HEK293T (cell line): ENCODE measurements at places on chromosomes 5 and 9.

- DNase-seq = peak; percentile 27
Observed at GRCh38 chr9:19623941-19624340, 164.9 kb downstream of the SLC24A2 start.

DNA sequence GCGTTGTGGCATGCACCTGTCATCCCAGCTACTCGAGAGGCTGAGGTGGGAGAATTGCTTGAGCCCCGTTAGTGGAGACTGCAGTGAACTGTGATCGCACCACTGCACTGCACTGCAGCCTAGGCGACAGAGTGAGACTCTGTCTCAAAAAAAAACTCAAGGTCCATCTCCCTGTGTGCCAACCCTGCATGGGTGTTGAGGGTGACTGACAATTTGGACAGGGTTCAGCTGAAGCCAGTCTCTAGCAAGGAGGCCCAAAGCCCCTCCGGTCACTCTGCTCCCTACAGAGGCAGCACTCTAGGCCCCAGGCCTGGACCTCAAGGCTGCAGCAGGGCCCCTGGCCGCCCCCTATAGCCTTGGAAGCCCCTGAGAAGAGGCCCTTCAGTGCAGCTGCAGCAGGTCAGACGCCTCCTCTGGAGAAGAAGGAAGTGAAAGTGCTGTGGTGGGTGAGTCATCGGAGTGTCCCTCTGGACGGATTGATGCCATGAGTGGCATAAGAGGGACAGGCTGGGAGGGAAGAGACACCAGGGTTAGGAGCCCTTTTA, 39.2 kb upstream of the NEK6 start:
- no peak for DNase-seq

DNA sequence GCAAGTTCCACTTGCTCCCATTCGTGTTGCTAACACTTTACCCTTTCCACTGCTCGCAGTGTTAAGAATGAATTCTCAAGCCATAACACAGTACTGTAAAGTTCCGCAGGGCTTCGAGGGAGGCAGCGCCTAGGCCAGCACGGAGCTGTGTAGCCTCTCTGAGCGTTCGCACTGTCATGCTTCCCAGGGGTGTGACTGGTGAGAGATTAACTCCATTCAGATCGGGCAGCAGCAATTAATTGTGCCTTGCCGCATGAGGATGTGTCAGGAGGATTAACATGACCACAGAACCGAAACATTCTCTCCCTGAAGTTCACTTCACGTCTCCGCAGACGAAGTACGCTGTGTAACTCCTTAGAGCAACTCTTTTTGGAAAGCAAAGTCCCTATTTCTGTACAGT, 23.2 kb downstream of the ZBTB34 start:
- no peak for DNase-seq

DNA sequence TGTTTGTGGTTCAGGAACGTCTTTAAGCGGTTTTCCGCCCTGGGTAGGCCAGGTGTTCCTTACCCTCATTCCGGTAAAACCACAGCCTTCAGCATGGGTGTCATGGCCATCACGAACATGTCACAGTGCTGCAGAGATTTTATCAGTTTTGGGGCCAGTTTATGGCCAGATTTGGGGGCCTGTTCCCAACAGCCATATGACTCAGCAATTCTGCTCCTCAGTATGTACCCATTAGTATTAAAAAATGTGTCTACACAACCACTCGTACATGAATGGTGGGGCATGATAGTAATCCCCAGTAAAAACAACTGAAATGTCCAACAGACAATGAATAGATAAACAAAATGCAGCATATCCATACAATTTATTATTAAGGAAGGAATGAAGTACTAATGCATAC, 51.9 kb upstream of the TTC23L start:
- DNase-seq = no peak

GRCh38 chr5:141763541-141763940, 81.5 kb upstream of the ARAP3 start:
- no peak for DNase-seq

DNA sequence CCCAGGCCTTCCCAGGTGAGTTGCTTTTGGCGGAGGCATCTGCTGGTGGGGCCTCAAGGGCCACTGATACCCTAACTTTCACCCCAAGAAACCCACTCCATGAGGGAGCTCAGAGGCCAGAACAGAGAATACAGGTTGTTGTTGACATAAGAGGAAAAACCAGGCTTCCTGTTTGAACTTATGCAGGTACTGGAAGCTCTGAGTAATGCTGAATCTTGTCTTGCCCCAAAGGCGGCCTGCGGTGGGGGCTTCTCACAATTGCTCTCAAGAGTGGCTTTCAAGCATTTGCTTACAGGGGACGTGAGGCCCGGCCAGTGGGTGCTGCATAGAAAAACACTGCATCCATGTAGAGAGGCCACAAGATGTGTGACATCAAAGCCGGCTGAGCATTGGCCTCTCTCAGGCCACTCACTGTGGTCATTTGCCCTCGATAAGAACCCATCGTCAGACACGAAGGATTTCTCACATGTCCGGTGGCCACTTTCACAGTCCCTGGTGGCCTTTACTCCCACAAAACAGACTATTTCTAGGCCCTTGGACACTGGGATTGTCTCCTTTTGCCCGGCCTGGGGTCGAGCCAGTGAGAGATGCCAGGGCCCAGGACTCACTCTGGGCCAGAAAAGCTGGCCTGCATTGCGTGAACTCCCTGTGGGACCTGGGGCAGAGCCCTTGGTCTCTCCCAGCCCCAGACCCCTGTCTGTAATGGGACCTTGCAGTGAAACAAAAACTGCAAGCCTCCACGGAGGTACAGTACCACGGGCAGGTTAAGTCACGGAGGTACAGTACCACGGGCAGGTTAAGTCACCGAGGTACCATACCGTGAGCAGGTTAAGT, 34.5 kb upstream of the TCF7 start:
- no peak for DNase-seq

DNA sequence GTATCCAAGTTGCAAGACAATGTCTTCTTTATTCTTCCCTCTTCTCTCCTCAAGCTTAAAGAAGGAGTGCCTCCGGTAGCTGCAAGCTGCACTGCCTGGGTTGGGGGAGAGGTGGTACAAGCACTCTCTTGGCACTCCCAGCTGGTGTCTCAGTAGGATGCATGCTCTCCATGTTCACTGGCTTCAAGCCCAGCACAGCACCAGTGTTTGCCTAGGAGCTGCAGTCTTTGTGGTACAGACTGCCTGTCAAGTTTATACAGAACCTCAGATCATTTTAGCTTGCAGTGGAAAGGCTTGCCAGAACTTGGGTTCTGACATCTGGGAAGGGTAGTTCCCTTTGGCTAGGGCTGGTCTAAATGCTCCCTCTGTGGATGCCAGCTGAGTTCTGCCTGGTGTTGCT, 505.6 kb downstream of the MAN2A1 start:
- DNase-seq = no peak

DNA sequence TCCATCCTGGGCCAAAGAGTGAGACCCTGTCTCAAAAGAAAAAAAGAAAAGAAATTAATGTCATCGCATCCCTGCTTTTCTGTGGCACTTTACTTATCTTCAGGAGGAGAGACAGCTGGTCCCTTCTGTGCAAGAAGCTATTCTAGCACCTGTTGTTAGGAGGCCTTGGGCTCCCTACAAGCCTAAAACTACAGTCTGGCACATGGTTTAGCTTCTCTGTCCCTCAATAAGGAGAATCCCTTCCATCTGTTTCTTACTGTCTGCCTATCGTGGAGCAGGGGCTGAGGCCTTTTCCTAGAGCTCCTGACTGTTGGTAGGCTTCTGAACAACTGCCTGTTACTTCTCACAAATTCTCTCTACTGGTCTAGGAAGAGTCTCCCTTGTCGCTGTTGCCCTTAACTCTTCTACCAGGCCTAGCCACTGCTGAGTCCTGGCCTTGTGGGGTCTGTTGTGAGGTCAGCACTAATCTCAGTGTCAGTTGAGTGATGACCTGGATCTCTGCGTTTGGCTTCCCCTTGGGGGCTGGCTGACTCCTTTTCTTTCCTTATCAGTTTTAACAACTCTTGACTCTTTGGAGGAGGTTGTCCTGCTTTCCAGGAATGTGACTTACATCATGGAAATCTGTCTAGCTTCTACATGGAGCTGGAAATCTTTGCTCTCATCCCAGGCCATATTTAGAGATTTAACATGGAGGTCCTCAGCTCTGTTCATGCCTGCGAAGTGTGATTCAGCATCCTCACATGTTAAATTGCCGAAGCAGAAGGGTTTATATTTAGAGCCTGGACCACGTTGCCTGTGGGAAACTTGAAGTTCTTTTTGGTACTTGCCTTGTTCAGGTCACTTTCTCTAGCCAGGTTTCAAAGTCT, 5.7 kb upstream of the GARNL3 start:
- DNase-seq = no peak

DNA sequence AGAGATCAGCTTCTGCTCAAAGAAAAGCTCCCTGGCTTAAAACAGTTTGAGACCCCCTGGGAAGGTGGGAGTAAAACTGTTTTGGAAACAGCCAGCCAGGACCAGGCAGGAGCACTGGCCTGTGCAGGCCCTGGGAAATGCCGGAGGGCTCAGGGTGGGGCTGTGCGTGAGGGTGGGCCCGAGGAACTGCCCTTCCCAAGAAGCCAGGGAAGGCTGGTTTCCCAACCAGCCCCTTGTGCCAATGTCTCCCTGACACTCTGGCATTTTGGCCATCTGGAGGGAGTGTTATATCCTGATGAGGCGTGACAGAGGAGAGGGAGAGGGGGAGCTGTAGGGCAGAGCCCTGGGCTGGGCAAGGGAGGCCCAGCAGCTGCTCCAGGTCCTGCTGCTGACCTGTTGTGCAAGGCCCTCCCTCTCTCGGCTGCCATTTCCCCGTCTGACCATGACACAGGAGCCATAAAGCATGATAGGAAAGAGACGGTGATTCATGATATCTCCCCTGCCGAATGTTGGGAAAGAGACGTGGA, 16.1 kb downstream of the OLFML2A start:
- no peak for DNase-seq
